ENCODE measurements at places on chromosomes 12 and 14.

GRCh38 chr12:117313926-117314325, 47.5 kb downstream of the NOS1 start:
- DNase-seq: no peak

DNA sequence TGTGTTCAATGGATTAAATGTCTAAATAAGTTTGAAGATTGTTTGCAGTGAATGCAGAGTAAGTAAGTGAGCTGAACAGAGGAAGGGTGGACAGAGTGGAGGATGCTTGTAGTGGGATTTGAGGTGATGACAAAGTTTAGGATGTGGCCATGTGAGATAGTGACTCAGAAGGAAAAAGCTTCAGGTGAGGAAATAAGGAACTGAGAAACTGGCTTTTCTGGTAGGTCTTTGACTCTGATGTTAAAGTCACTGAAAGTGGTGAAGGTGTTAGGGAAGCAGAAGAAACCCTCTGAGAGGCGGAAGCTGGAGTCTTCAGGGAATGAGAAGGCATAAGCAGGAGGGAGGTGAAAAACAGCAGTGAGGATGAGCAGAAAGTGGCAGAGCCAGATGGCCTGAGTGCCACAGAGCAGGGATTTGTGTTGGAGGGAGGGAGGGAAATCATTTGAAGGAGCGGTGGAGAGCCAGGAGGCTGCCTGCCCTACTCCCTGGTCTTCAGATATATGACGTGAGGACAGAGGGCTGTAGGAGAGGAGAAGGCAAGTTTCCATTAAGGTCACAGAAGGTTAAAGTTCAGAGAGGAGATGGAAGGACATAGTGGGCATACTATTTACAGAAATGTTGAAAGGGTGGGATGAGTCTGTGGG, 24.8 kb downstream of the RGS6 start:
- no peak for DNase-seq

- DNase-seq: no peak
Observed at GRCh38 chr14:74634481-74634880, 22.4 kb upstream of the LTBP2 start.

DNA sequence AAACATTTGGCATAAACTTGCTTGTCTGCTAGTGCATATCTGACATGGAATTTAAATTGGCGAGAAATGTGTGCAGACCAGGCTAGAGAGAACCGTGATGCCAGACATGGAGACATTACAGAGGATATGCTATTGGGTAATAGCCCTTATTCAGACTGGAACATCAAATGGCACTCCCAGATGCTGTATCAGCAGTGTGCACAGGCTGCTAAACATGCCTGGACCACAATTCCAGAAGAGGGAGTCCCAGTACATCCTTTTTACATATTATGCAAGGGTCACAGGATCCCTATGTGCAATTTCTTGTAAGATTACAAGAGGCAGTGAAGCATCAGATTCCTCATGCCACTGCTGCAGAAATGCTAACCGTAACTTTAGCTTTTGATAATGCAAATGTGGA, 354.5 kb upstream of the FOXG1 start:
- DNase-seq: no peak

GRCh38 chr12:39441963-39442830, 723 bp downstream of the KIF21A start:
- peak; percentile 65 for DNase-seq

DNA sequence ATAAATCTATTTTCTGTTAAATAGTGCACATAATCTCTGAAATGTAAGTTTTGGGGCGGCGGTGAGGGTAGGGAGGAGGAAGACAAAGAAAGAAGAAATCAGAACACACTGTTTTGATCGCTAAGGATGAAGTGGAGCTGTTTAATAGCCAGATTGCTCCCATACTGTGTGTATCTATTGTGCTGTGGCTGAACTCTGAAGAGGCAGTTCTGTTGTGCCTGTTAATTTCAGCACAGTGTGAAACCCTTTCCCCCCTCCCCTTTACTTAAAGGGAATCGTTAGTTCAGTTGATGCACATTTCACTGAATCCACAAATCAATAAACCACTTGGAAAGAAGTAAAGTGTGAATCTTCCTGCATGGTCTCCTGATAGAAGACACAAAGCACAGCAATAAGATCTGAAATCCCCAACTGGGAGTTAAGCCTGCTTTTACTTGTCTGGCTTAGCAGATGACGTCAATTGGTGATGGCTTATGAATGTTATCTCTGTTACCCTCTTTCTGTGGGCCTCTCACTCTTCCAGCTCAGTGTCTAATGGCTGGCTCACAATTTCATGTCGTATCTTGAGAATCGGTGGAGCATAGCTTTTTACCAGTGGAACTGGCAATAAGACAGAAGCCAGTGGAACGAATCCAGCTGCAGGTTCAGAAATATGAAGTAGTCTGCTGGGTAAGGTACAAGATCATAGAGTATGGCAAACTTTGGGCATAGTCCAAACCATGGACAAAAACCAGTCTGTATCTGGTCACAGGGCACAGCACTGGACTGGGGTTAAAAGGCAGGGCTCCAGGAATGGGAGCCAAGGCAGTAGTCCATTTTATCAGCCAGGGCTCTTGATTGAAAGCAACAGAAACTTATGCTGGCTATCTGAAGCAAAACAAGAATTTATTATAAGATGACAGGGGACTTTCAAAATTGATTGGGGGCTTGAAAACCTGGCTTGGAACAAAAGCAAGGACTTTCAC, 413.5 kb upstream of the SEL1L start:
- DNase-seq: no peak

- DNase-seq: no peak
Observed at GRCh38 chr12:31876568-31877424, 82.4 kb upstream of the RESF1 start.

- peak; percentile 36 for DNase-seq
Observed at GRCh38 chr14:30855345-30856037, 18.9 kb upstream of the COCH start.

- no peak for DNase-seq
Observed at GRCh38 chr12:130633771-130634170, 82.3 kb downstream of the RIMBP2 start.

- DNase-seq: peak; percentile 52
Observed at GRCh38 chr12:50188875-50189575, 21.9 kb upstream of the CERS5 start.

DNA sequence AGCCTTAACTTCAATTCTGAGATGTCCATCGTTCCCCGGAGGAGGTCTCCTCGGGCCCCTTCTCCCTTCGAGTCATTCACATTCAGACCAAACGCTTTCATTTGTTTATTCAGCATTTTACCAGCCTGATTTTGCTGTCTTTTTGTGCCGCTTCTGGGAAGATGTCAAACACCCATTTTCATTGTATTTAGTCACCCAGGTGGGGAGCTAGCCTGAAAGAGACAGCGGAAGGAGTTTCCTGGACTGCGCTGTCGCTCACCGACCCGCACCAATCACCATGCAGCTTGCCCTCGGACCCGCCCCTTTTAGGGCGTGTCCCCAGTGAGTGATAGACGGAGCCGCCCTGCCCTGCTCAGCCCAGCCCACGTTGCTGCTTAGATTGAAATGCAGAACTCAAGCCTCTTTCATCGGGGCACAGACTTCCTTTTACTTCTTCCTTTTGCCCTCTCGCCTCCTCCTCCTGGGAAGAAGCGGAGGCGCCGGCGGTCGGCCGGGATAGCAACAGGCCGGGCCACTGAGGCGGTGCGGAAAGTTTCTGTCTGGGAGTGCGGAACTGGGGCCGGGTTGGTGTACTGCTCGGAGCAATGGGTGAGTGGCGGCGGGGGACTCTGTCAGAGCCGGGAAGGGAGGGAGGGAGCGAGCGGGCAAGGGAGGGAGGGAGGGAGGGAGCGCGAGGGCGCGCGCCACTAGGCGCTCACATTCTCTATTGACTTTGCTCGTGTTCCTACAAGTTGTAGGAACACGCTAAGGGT, at the start of gene PAX9:
PAX9 (plus strand) TSS at position 355 of the 752 bp plus-strand sequence; CDS start at position 585, 230 bp downstream.
- peak; percentile 61 for DNase-seq

DNA sequence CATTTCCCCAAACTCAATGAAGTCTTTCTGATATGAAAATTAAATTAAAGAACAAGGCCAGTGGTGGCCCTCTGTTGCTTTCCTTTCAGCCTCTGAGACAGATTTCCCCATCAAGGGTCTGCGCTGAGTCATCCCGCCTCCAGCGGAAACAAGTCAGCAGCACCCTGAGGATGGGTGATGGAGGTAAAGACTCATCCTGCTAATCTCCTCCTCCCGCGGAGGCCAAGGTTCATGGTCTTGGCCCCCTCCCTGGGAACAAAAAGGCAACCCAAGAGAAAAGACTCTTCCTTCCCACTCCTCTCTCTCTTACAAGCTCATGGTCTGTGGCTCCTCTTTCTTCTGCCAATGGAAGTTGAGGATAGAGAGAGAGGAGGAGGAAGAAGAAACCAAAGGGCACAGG, 9.0 kb upstream of the NUMB start:
- peak; percentile 89 for DNase-seq

GRCh38 chr12:18895946-18896345, 158.0 kb downstream of the CAPZA3 start:
- no peak for DNase-seq

GRCh38 chr14:29262979-29263378, 496.4 kb downstream of the FOXG1 start:
- no peak for DNase-seq

- DNase-seq: no peak
Observed at GRCh38 chr12:120225852-120226640, 25.1 kb upstream of the RPLP0 start.

DNA sequence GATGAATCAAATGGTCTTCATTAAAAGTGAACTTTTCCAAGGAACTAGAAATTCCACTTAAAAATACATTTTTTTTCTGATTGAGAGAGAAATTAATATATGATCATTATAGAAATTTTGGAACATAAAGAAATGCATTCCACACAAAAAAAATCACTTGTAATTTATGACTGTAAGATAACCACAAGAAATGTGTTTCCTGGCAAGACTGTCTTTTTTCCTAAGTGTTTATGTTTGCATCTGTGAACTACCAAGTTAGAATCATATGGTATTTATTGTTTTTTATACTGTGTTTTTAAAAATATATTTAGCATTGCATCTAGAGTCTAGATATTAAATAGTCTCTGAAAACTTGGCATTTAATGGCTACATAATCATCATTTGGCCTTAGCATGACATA, 726.8 kb downstream of the BCL11B start:
- no peak for DNase-seq

DNA sequence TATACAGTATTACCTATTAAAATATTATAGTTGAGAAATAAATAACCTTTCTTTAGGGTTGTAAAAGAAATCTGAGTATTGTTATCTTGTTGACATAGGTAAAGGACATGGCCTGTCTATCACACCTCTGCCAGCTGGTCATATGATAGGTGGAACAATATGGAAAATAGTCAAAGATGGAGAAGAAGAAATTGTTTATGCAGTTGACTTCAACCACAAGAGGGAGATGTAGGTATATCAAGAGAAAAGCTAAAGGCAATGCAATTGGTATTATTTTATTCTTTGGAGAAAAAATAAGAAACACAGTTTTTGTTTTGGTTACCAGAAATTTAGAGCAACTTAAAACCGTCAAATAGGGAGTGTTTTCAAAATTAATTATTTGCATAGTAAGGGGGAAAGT, 13.5 kb downstream of the CPSF2 start:
- no peak for DNase-seq

Data from stimulated activated CD8-positive, alpha-beta memory T cell treated with anti-CD3 and anti-CD28 coated beads, Interleukin-4, amount 100 ng/mL, for 48 hours (primary cell).